ENCODE measurements at places on chromosomes 16 and 17. TPM values are rescaled to one million over a fixed set of nuclear protein-coding genes. Genes with fewer than 3 reads are reported as not detected.

DNA sequence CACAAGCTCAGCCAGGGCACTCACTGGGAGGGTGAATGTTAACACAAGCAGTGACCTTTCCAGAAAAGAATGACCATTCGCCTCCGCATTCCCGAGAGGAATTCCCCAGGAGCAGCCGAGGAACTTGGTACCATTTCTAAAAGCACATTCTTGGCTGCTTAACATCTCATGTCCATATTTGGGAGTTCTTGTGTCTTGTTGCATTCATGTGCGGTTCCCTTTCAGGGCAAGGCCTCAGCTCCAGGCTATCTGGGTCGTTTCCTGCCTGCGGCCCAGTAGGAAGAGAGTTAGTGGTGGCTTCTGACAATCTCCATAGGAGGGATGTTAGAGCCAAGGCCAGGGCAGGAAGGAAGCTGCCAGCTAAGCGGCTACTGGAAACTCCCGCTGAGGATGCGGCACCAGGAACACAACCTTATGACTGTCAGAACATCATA lies 27.8 kb upstream of the MEAK7 start:
- peak; percentile 44 for DNase-seq

DNA sequence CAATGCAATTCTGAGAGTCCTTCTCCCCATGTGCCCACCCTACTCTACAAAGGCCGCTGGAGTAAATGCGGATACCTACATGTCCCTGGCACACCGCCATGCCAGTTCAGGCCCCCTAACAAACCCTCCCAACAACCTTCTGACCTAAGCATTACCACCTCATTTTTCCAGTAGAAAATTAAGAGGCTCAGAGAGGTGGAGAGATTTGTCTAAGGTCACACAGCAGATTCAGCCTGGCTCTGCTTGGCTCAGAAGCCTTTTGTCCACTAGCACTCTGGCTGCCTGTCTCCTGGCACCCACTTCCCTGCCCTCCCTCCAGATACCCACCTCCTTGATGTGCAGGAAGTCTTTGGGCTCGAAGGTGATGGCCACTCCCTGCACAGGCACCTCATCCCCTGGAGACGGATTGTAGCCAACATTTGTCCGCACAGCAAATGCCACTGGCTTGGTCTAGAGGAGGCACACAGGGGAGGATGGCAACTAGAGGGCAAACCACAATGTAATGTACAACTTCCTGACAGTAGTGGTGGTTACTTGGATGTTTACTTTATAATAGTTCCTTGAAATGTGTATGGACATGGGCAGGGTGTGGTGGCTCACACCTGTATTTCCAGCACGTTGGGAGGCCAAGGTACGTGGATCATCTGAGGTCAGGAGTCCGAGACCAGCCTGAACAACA lies 10.2 kb downstream of the CACNB1 start:
- DNase-seq = no peak

GRCh38 chr17:55402374-55402773 lies 19.3 kb downstream of the MMD start:
- DNase-seq = no peak

DNA sequence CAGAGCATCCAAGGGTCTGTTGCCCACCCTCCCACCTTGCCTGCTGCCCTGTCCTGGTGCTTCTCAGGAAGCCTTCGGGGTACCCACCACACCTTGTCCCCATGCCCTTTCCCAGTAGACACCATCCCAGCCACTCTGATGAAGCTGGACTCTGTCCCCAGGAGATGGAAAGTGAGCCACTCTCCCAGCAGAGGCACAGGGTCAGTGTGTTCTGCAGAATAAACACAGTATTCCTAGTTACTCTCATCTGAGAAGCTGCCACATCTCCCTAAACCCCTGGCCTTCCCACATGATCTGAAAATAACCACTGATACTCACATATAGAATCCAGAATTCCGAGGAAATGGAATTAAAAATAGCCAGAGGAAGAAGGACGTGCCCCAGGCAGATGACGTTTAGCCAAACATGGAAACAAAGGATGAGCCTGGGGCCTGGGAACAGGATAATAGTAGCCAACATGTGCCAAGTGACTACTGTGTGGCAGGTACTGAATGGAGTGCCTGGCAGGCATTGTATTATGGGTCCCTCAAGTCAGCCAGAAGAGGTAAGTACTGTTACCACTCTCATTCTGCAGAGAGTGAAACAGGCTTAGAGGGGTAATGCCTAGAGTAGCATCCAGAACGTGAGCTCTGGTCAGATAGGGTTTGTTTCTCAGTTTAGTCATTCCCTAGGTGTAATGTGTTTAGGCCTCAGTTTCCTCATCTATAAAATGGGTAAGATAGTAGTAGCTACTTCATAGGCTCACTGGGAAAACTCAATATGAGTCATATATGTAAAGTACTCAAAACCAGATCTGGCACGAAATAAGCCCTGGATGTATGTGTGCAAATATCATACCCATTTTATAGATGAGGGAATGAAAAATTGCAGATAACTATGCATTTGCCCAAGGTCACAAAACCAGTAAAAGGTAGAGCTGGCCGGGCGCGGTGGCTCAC lies 20.8 kb upstream of the PEMT start:
- no peak for DNase-seq

DNA sequence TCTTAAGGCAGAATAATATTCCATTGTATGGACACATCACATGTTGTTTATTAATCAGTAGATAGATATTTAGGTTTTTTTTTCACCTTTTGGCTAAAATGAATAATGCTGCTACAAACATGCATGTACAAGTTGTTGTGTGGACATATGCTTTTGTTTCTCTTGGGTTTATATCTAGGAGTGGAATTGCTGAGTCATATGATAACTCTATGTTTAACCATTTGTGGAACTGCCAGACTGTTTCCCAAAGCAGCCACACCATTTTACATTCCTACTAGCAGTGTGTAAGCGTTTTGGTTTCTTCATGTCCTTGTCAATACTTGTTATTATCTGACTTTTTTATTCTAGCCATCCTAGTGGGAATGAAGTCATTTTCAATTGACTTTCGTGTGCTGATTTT lies 21.3 kb downstream of the CYLD start:
- no peak for DNase-seq

- DNase-seq = no peak
Observed at GRCh38 chr17:78884876-78885667, 17.9 kb downstream of the CEP295NL start.

DNA sequence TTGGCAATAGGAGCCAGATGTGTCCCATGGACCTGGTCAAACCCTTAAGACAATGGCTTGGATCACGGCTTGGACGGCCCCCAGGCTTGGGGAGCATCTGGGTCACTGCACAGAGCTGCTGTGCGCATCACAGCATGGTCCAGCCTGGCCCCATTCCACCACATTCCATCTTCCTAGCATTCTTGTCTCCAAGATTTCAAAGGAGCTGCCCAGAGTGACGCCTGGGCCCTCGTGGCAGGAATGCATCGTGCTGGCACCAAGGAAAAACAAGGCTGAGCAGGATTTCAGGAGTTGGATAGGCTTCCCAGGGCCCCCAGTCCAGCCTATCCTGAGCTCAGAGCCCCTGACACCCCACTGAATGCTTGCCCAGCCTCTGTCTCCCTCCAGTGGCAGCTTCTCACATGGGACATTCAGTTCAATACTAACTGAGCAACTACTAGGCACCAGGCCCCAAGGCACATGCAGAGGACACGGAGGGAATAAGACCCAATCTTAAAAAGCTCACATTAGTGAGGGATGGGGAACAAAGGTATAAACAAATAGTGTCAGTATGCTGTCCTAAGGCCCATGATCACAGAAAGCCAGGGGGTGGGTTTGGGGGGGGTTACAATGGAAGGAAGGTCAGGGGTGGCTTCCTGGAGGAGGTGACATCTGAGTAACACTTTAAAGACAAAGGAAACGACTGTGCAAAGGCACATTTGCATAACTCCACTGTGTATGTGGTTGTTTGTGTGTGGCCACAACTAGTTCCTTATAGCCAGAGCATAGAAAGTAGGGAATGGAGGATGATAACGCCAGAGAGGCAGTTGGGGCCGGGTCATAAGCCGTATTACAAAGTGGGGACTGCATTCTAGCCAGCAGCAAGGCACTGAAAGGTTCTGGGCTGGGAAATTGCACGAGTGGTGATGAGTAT lies 34.1 kb downstream of the TK2 start:
- no peak for DNase-seq

- DNase-seq = peak; percentile 53
Observed at GRCh38 chr17:45160447-45161287, 1.0 kb upstream of the HEXIM2 start.

DNA sequence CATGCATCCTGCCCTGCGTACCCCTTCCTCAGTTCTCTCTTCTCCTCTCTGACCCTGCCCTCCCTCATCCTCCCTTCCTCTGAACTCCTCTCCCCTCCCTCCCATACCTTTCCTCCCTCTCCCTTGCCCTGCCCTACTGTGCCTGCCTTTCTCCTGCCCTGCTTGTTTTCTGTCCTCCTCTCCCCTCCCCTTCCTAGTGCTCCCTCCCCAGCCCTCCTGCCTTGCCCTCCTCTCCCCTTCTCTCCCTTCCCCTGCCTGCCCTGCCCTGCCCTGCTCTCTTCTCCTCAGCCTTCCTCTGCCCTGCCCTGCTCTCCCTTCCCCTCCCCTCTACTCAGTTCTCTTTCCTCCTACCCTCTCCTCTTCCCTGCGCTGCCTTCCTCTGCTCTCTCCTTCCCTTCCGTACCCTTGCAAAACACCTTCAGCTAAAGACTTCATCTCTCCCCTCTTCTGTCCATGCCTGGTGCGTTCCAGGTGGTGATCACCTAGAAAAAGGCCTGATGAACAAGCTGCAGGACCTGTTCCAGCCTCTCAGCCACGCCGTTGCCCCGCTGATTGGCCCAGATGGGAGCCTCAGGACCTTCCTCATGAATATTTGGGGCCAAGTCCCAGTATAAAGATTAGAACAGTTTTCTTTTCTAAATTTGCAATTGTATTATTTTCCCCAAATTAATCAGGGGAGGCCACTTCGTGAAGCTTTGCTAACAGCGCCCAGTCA lies 290.5 kb downstream of the CPPED1 start:
- DNase-seq = no peak

- no peak for DNase-seq
Observed at GRCh38 chr16:85582229-85582991, 30.7 kb upstream of the GSE1 start.

DNA sequence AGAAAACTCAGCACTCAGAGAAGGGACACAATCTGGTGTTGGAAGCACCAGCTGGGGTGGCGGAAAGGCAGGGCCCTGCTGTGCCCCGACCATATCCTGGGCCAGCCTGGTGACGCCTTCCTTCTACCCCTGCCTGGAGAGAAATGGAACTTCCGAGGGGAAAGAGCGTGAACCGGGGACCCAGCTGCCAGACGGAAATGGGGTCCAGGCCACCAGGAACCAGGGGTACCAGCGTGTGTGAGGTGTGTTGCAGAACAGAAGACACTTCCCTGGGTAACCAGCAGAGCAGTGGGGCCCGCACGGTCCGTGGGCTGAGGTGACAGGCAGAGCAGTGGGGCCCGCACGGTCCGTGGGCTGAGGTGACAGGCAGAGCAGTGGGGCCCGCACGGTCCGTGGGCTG lies 6.8 kb downstream of the RAB40B start:
- DNase-seq = peak; percentile 50

DNA sequence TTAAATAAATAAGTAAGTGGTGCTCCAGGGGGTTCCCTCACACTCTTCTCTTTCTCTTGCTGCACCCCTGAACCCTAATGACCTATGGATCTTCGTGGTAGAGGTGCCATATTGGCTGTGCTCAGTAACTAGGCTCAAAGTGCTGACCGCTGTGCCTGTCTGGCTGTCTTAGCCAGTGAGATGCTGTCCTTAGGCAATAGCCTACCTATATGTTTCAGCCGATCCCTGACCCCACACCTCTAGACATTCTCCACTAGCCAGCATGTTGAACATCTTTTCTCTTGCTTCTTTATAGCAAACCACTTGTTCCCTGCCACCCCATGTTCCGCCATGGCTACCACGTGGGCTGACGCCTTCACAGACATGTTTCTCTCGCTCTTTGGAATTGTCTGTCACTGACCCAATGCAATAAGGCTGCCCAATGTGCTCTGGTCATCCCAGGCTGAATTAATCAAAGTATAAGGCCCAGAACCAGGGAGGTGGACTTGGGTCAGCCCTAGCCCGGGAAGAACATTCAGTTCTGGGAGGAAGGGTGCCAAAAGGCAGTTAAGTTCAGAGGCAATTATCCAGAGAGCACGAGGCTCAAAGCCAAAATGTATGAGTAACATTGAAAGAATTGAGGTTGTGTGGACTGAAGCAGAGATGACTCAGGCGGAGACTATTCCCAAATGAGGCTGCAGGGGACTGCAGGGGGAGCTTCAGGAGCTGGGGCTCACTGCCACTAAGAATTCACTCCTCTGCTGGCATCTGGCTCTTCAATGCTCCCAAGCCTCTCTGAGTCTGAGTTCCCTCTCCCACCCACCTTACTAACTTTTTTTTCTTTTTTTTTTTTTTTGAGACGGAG lies 28.7 kb upstream of the TNRC6A start:
- no peak for DNase-seq

GRCh38 chr17:29555840-29556239 lies 11.0 kb downstream of the ABHD15 start:
- DNase-seq = no peak

GRCh38 chr16:9091867-9092281 lies 430 bp downstream of the HAPSTR1 start:
- peak; percentile 48 for DNase-seq

The C1QTNF8 gene
- total RNA-seq = not detected

The VPS35 gene
- 115 TPM for total RNA-seq

The DNAH2 gene
- total RNA-seq = 1.00 TPM

The SLFN5 gene
- 8.0 TPM for total RNA-seq

The BAIAP3 gene
- 8.8 TPM for total RNA-seq

All from cerebellum (tissue), 4 donors.